ENCODE measurements at places on chromosomes 7 and 10. TPM values are rescaled to one million over a fixed set of nuclear protein-coding genes. Genes with fewer than 3 reads are reported as not detected.

Gene LRRTM3
- 2.3 TPM for total RNA-seq

Gene CALHM3
- not detected for total RNA-seq

Gene PLXDC2
- total RNA-seq: 4.1 TPM

DNA sequence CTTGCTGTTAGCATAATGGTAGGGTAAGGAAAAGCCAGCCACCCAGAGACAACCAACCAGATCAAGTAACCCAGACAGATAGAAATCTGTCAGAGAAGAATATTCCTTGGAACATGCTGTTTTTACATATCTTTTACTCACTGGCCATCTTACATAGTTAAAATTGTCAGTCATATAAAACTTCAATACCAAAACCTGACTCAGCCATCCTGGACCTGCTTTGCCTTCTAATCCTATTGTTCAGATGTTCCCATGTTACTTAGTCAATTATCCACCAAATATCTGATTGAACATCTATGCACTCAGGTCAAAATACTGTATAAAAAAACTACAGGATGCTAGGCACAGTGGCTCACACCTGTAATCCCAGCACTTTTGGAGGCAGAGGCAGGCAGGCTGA is 466.5 kb upstream of the NRP1 start:
- DNase-seq: no peak

GRCh38 chr10:7763929-7764328 is 23.9 kb downstream of the KIN start:
- DNase-seq: no peak

GRCh38 chr10:50533296-50533695 is 90.5 kb downstream of the SGMS1 start:
- no peak for DNase-seq
